ENCODE measurements at places on chromosomes 11 and 22. TPM values are rescaled to one million over a fixed set of nuclear protein-coding genes. Genes with fewer than 3 reads are reported as not detected.

DNA sequence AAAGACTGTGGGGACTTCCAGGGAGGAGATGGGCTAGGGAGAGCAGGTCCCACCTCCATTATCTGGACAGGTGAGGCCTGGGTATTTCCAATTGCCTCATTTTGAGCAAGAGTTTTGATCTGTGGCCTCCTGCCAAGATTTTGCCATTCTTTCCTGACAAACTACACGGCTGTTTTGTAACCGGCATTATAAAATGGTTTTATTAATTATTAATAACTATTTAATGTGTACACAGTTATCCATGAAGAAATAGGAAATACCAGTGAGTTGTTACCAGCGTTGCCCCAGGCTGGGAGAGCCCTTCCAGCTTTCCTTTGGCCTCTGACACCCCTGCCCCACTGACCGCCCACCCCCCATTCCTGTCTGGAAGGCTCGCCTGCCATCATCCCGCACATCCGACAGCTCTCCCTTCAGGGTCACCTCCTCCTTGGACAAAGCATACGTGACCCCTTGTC lies 14.9 kb upstream of the SEC14L3 start:
- no peak overlapping the region for H3K4me3 ChIP-seq
- H3K36me3 ChIP-seq = peaks cover 1% of the 10 kb centered on the region
- peaks cover 4% of the 10 kb centered on the region for H3K27me3 ChIP-seq
- H3K27ac ChIP-seq = no peak overlapping the region

DNA sequence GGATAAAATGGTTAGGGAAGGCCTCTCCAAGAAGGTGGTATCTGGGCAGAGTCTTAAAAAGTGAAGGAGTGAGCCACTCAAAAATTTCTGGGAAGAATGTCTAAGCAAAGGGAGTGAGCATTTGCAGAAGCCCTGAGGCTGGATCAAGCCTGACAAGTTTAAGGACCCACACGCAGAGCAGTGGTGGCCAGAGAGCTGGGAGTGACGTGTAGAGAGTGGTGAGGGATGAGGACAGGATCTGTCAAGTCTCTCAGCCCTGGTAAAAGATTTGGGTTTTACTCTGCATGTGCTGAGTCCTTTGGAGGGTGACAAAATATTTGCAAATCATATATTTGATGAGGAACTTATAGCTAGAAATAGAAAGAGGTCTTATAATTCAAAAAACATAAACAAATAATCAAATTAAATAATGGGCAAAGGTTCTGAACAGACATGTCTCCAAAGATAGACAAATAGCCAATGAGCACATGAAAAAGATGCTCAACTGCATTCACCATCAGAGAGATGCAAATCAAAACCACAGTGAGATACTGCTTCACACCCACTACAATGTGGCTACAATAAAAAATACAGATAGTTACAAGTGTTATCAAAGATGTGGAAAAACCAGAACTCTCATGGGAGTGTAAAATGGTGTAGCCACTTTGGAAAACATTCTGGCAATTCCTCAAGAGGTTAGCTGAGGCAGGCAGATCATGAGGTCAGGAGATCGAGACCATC lies 107.2 kb upstream of the NNMT start:
- peaks cover 2% of the 10 kb centered on the region for H3K27me3 ChIP-seq
- peaks cover 46% of the 10 kb centered on the region for H3K36me3 ChIP-seq

Gene LRRC74B
- not detected for total RNA-seq

DNA sequence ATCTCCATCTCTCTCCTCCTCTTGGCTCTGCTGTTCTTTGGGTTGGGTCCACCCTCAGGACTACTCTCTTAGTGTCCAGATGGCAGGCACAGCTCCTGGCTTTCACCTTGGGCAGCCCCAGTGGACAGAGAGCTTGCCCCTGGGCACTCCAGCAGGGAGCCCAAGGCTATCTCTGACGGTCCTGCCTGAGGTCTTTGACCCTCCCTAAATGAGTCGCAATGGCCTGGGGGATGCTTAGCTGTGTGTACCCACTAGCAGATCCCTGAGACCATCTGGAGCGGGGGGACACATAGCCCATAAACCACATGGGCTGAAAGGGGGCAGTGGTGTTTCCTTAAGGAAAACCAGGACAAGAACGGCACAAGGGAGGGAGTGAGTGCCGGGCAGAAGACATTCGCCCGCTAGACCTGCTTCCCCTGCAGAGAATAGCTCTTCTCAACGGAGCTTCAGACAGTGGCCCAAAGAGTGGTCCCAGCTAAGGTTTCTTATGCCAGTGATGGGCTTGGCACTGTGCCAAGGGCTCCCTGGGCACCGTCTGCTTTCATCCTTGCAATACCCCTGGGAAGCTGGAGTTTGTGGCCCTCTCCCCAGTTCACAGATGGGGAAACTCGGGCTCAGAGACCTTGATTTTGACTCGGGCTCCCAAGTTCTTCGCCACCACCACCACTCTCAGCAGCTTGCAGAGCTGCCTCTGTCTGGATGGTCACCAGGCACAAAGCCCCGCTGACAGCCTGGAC lies 53.9 kb upstream of the ANO1 start:
- H3K4me3 ChIP-seq = no peak overlapping the region
- H3K4me1 ChIP-seq = peaks cover 7% of the 10 kb centered on the region
- H3K27ac ChIP-seq = no peak overlapping the region
- no peaks in the 10 kb centered on the region for H3K36me3 ChIP-seq

Gene SMIM35
- total RNA-seq = not detected

DNA sequence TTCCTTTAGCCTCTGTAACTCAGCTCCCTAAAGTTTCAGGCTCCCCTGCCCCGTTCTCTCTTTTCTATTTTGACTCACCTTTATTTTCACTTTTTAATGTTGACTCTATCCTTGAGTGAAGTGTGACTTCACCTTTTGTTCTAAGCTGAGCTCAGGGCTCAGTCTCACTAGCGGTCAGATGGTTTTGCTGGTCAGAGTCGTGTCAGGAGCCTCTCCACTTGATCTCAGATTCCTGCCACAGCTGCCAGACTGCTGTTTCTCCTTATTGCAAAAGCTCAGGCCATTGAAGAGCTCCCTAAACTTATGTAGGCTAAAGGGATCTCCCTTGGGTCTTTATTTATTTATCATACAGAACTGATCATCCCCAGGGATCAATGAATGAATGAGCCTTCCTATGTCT lies 13.7 kb upstream of the POU2AF2 start:
- no peaks in the 10 kb centered on the region for H3K36me3 ChIP-seq
- H3K4me1 ChIP-seq = peaks cover 14% of the 10 kb centered on the region
- no peak overlapping the region for H3K4me3 ChIP-seq

Gene ELFN2
- 0.65 TPM for total RNA-seq

Gene KRTAP5-1
- not detected for total RNA-seq

DNA sequence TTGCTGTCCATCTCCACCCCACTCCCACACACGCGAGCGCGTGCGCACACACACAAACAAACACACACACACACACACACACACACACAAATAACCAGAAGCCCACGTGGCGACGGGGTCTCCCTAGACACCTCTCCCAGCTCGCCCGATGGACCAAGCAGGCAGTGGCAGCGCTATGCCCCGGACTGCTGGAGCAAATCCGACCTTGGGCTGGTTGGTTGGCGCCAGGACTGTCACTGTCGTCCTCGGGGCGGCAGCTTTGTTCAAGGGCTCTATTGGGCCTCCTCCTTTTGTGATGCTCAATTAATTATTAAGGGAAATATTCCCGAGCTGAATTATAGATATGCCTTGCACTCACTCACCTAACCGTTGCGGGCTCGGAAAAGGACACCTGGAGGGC lies 1.7 kb upstream of the KCNA4 start:
- H3K4me3 ChIP-seq = no peak overlapping the region
- H3K27me3 ChIP-seq = peaks cover 28% of the 10 kb centered on the region
- H3K4me1 ChIP-seq = no peaks in the 10 kb centered on the region

- H3K36me3 ChIP-seq = no peaks in the 10 kb centered on the region
- H3K4me3 ChIP-seq = no peak overlapping the region
- DNase-seq = no peak
- H3K4me1 ChIP-seq = peaks cover 3% of the 10 kb centered on the region
- peaks cover 38% of the 10 kb centered on the region for H3K27me3 ChIP-seq
- no peak overlapping the region for H3K27ac ChIP-seq
These were observed 53.7 kb downstream of the SLC22A12 start for GRCh38 chr11:64644647-64645275.

Gene RNF121
- 64.2 TPM for total RNA-seq

Gene SLC15A3
- 0.54 TPM for total RNA-seq

Gene ISX
- total RNA-seq = not detected

DNA sequence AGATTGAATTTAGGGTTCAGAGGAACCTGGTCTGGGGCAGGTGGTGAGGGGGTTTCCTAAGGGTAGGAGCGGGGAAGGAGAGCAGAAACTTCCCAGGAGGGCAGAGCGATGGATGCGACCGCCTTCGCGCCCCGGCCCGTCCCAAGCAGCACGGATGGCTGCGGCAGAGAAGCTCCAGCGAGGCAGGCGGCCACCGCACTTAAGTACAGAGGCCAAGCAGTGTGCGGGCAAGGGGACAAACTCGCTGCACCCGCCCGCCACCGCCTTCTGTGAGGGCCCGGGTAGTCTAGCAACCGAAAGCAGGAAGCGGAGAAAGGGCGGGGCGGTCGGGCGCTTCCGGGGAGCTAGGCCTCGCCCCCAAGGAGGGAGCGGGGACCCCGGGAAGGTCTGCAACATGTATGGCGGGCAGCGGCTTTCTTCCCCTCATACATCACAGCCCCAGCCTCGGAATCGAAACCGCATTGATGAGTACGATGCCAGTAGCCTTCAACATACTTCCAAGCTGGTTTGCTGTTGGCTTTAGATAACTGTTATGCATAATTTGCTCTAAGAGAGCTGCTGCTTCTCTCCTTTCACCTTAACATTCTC lies at the start of gene AGBL2:
TSS of gene AGBL2 (minus strand) at position 288 of the 588 bp plus-strand sequence. CDS start 719 bp downstream, outside the sequence.
- H3K27me3 ChIP-seq = no peaks in the 10 kb centered on the region
- no peak for DNase-seq

- peaks cover 33% of the 10 kb centered on the region for H3K4me1 ChIP-seq
- peaks cover 6% of the 10 kb centered on the region for H3K27me3 ChIP-seq
- no peak for DNase-seq
- peak overlapping the region; percentile 94 for H3K27ac ChIP-seq
- H3K36me3 ChIP-seq = peaks cover 17% of the 10 kb centered on the region
These were observed 645 bp downstream of the RTCB start for GRCh38 chr22:32411402-32411801.

- H3K27me3 ChIP-seq = no peaks in the 10 kb centered on the region
- no peak overlapping the region for H3K4me3 ChIP-seq
- DNase-seq = no peak
- H3K36me3 ChIP-seq = peaks cover under 1% of the 10 kb centered on the region
- H3K27ac ChIP-seq = peak overlapping the region; percentile 59
These were observed 16.9 kb downstream of the SERPINH1 start for GRCh38 chr11:75578977-75579376.

Gene MYRF
- total RNA-seq = 1.7 TPM

DNA sequence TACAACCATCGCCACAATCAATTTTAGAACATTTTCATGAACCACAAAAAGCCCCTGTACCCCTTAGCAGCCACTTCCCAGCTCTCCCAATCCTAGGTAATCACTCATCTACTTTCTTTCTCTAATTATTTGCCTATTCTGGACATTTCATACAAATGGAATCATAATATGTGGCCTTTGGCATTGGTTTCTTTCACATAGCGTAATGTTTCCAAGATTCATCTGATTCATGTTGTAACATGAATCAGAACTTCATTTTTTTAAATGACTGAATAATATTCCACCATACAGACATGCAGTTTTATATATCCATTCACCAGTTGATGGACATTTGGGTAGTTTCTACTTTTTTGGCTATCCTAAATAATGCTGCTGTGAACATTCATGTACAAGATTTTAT lies 56.2 kb upstream of the RCN1 start:
- H3K4me1 ChIP-seq = no peaks in the 10 kb centered on the region
- no peaks in the 10 kb centered on the region for H3K36me3 ChIP-seq
- no peak for DNase-seq
- no peak overlapping the region for H3K27ac ChIP-seq
- H3K4me3 ChIP-seq = no peak overlapping the region

GRCh38 chr11:110522471-110522870 lies 92.7 kb downstream of the FDX1 start:
- H3K36me3 ChIP-seq = no peaks in the 10 kb centered on the region
- H3K4me1 ChIP-seq = peaks cover 9% of the 10 kb centered on the region
- no peaks in the 10 kb centered on the region for H3K27me3 ChIP-seq
- no peak for DNase-seq

- no peak overlapping the region for H3K4me3 ChIP-seq
- H3K4me1 ChIP-seq = peaks cover 22% of the 10 kb centered on the region
- peaks cover 6% of the 10 kb centered on the region for H3K36me3 ChIP-seq
These were observed 53.3 kb downstream of the TCF20 start for GRCh38 chr22:42217019-42217751.

Gene DUSP8
- 12.1 TPM for total RNA-seq

DNA sequence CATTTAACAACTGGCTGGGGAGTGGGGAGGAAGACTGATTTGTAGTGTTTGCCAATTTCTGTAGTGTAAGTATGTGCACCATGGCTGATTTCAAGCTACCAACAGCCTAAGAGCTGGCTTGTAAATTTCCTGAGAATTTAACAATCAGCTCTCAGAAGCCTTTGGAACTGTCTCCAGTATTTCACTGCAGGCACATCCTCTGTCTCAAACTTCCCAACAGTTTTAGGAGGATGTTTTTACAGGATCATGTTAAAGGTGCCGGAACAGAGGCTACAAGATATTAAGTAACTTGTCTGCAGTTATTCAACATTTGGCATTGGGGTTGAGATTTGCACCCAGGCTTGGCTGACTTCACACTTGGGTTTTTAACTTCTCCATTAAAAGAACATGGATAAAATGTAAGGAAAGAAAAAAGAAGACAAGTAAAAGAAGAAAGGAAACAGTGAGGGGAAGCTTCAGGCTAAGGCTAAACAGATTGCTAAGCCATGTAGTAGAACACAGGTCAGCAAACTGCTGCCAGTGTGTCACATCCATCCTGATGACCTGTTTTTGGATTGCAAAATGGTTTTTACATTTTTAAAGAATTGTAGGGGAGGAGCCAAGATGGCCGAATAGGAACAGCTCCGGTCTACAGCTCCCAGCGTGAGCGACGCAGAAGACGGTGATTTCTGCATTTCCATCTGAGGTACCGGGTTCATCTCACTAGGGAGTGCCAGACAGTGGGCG lies 204.8 kb upstream of the SESN3 start:
- DNase-seq = no peak
- H3K27me3 ChIP-seq = peaks cover 2% of the 10 kb centered on the region
- H3K36me3 ChIP-seq = no peaks in the 10 kb centered on the region
- H3K4me3 ChIP-seq = no peak overlapping the region
- no peak overlapping the region for H3K27ac ChIP-seq

- H3K27ac ChIP-seq = peak overlapping the region; percentile 79
- peaks cover 31% of the 10 kb centered on the region for H3K4me1 ChIP-seq
- H3K27me3 ChIP-seq = no peaks in the 10 kb centered on the region
- no peak overlapping the region for H3K4me3 ChIP-seq
These were observed 6.4 kb upstream of the ATG16L2 start for GRCh38 chr11:72807792-72808191.

Gene SMC1B
- total RNA-seq = not detected

GRCh38 chr11:121615501-121615900 lies 162.7 kb upstream of the SORL1-AS1 start:
- peaks cover 3% of the 10 kb centered on the region for H3K27me3 ChIP-seq
- no peak for DNase-seq
- H3K4me3 ChIP-seq = no peak overlapping the region
- H3K27ac ChIP-seq = no peak overlapping the region

DNA sequence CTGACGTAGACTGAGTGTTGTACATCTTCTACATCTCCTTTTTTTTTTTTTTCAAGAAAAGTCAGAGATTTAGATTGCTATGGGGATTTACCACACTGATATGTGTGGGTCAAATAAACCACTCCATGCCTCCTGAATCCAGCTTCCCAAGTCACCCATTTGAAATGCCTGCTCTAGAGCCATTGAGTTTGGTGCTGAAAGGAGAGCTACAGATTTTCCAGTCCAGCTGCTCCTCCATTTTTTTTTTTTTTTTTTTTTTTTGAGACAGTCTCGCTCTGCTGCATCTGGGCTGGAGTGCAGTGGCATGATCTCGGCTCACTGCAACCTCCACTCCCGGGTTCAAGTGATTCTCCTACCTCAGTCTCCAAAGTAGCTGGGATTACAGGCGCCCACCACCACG lies 115.2 kb upstream of the TIMP3 start:
- no peaks in the 10 kb centered on the region for H3K4me1 ChIP-seq
- no peak for DNase-seq
- H3K27ac ChIP-seq = no peak overlapping the region
- H3K36me3 ChIP-seq = peaks cover 2% of the 10 kb centered on the region
